T-helper 17 cell (primary cell): ENCODE measurements at places on chromosomes 6 and 20. TPM values are rescaled to one million over a fixed set of nuclear protein-coding genes. Genes with fewer than 3 reads are reported as not detected.

DNA sequence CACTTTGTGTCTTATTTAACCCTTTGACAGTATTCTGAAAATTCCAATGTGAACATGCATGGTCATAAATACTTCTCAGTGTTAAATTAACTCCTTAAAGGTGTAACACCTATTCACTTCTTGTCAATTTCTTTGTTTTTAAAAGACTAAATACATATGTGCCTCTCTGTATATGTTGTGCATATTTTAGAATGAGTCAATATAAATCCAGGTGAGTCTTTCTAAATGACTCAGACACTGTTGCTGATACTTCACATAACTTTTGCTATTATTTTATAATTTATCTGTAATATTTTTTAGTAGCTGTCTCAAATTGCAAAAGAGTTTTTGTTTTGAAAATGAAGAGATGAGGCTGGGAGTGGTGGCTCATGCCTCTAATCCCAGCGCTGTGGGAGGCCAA is 36.0 kb downstream of the TIAM2 start:
- DNase-seq = no peak

DNA sequence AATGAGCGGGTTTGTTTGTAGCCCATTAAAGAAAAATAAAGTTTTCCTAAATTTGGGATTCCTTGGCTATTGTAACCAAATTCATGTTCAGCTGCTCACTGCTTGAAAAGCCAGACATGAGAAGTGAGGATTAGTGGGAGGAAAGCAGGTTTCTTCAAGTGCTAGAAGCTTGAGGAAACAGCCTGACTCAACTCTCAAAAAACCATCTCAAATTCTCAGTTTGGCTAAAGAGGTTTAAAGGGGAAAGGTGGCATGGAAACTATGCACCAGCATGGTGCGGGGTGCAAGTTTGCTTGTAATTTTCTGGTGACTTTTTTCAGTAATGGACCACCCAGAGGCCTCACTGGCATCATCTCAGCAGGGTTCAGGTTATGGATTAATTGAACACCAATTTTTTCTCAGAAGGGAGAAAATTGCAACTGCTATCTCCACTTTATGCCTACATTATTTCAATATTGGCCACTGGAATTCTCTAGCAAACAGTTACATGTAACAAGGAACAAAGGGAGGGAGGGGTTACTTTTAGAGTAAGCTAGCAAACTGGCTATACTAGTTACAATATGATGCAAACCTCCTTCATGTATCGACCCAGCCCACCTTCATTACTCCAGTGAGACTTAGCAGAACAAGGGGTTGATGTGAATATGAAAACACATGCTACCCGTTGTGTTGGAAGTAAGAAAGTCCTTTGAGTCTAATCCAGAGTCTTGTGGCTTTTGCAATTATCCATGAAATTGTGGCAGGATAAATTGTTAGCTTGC is 85.0 kb upstream of the IFNGR1 start:
- DNase-seq = no peak

GRCh38 chr6:105485456-105485855 is 82.6 kb upstream of the PREP start:
- DNase-seq = no peak

- no peak for DNase-seq
Measured at GRCh38 chr6:131160254-131160758, 25.0 kb downstream of the AKAP7 start.

DNA sequence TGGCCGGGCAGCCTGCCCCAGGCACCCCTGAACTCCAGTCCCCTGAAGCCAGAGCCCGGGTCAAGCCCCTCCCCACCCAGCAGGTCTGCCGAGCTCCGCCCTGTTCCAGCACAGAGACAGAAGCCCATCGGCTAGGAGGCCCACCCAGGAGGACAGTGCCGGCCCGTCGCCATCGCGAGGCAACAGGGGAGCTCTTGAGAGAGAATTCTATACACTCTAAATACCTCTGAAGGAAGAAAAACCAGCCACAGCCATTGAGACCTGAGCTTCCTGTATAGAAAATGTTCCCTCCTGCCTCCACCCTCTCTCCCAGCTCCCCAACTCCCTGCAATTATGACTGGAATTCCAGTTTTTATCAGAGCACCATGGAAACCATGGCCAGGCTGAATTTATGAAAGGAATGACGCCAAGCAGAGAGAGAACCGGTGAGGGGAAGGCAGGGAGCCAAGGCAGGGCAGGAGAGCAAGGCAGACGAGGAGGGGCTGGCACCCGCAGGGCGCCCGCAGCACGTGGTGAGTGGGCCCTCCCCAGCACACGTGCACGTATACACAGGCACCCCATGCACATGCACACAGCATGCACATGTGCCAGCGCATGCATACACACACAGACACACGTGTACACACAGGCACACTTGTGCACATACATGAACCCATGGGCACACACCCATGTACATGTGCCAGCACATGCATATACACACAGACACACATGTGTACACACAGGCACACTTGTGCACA is 27.6 kb upstream of the MRGBP start:
- DNase-seq = no peak

DNA sequence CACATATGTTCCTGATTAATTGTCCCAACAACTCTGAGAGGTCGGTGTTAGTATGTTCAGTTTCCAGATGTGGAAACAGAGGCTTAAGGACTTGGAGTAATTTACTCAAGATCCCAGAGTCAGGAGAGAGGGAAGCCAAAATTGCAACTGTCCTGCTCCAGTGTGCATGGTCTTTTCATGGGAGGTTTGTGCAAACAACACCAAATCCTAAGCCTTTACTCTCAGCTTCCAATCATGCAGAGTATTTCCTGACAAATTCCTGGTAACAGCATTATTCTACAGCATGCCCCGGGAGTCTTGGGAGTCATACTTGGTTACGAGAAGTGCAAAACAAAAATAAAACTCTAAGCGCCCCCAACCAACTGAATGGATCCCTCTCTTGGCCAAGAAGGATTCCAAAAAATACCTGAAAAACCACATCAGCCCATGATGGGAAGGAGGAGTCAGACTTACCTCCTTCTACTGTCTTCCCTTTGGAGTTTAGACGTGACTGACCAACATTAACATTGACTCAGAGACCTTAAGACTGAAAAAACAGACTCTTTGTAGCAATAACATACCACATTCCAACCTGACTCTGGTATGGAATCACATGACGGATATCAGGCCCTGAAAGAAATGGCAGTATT is 30.8 kb upstream of the PPP1R3G start:
- no peak for DNase-seq

- DNase-seq = no peak
Measured at GRCh38 chr6:121619987-121620740, 184.7 kb downstream of the GJA1 start.

DNA sequence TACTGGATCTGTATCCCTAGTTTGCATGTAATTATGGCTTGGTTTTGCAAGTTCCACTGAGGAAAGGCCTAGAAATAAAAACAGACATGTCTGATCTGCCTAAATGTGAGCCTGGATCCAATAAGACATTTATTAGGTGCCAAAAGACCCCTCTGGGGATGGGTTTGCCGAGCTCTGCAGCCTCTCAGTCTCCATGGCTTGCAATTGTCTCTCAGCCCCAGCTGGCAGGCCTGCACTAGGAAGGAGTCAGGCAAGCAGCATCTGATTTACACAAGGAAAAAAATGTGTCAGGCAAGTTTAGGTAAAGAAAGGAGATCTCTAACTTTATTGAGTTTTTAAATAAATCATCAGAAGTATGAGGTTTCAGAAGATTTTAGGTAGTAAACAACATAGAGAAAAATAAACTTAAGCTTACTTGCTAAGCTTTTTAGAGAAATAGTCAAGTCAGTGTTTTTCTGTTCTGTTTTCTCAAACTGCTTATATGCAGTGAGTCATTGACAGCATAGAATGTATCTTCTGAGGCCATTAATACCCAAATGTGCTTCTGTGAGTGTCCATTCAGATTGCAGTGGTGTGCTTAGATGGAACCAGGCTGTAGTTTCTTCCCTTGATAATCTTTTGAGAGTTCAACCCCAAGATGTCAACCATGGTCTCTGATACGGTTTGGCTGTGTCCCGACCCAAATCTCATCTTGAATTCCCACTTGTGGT is 121.0 kb downstream of the FHL5 start:
- no peak for DNase-seq

DNA sequence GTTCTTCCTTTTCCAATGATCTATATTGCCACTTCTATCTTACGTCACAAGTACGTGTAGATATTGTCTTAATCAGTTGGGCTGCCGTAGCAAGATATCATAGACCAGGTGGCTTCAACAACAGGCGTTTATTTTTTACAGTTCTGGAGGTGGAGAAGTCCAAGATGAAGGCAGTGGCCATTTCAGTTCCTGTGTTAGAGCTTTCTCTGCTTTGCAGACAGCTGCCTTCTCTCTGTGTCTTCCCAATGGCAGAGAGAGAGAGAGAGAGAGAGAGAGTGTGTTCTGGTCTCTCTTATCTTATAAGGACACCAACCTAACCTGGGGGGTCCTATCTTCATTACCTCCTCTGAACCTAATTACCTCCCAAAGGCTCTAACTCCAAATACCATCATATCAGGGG is 8.3 kb downstream of the HSF2 start:
- no peak for DNase-seq

- DNase-seq = no peak
Measured at GRCh38 chr6:167047554-167047953, 48.4 kb downstream of the CEP43 start.

DNA sequence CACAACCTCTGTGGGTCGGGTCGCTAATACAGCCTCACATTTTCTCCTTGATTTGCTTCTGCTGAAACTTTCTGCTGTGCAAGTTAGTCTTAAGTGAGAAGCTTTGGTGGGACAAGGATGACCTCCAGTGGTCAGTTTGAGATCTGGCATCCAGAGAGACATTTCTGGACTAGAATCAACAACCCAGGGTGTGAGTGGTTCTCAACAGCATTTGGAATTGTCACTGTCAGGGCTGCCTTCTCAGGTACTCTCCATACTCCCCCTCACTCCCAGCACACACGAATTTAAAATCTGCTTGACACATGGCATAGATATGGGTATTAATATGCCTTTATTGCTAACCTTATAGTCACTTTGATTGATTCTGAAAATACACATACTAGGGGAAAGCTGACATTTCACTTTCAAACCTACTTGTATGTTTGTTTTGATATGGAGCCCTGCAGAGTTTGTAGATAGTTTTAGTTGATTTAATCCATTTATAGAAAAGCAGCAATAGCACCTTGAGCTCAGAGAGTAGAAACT is 13.2 kb downstream of the OTOR start:
- DNase-seq = no peak

- DNase-seq = no peak
Measured at GRCh38 chr6:16741112-16742016, 19.9 kb downstream of the ATXN1 start.

- no peak for DNase-seq
Measured at GRCh38 chr6:39362487-39362865, 40.0 kb upstream of the KCNK16 start.

- DNase-seq = no peak
Measured at GRCh38 chr6:75691012-75691411, 58.0 kb upstream of the MYO6 start.

DNA sequence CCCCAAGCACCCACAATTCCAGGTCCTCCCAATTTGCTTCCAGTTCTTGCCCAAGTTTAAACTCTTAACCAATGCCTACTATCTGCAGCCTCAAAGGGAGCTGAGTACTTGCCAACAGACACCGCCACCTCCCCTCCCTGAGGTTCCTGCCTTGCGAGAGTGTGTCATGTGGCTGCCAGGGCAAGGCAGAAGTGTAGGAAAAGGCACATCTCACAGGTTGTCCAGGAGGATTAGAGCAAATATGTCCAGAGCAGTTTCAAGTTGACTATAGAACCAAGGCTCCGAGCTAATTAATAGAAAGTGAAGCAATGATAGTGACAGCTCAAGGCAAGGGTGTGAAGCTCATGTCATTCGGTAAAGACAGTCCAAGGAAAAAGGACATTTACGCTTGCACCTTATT is 127.8 kb downstream of the ATXN1 start:
- no peak for DNase-seq

DNA sequence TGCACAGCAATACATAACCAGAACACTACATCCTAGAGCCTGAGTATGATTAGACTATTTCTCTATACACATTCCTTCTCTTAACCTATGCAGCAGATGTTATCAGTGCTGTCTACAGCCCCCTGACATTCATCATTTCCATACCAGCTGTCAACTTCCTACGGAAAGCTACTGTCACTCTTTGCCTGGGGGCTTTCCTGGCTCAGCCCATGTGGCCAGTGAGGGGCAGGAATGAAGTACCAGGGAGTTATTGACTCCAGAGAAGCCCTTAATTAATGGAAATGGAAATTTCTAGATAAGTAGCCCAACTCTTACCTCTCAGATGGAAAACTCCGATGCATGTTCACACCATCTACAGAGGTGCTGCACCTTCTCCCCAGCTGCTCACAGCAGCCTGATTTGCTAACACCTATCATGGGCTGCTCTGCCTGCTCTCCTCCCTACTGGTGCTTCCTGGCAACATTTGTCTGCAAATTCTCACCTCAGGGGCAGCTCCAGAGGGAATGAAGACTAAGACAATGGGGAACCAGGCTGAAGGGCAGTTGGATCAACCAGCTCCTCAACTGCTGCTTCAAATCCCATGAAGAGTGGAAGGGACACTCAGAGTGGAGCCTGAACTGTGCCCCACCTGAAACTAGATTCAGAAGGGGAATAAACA is 59.6 kb downstream of the LINC00237 start:
- DNase-seq = no peak

- no peak for DNase-seq
Measured at GRCh38 chr6:137351890-137352289, 132.7 kb upstream of the IFNGR1 start.

GRCh38 chr6:42967228-42967627 is 6.7 kb downstream of the GNMT start:
- no peak for DNase-seq

DNA sequence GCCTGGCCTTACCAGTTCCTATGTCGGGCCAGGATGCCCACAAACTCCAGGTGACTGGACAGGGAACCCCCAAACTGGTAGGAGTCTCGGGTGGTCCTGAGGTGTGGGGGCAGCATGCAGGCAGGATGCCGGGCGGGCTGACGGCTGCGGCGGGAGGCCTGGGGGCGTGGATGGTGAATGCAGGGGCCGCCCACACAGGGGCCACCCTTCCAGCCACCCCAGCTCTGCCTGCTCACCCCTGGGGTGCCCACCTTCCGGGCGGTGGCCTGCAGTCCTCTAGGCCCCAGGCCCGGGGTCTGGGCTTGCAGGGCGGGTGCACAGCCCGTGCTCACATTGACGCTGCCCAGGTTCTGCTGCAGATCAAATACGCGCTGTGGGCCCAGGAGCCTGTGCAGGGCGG is 8.4 kb downstream of the ADRM1 start:
- no peak for DNase-seq

GRCh38 chr6:45558858-45559257 is 181.1 kb upstream of the SUPT3H start:
- no peak for DNase-seq

- no peak for DNase-seq
Measured at GRCh38 chr6:135162678-135163439, 18.2 kb upstream of the MYB start.

GRCh38 chr6:18823782-18824386 is 436.7 kb downstream of the RNF144B start:
- no peak for DNase-seq

- no peak for DNase-seq
Measured at GRCh38 chr6:54284161-54284860, 23.9 kb upstream of the TINAG start.

Gene TBC1D7
- total RNA-seq = 9.1 TPM

Gene DLK2
- total RNA-seq = 0.89 TPM

Gene MTFR2
- 2.9 TPM for total RNA-seq

Gene C6orf163
- total RNA-seq = 2.4 TPM

Gene EPB41L1
- 0.40 TPM for total RNA-seq

Gene ESR1
- 2.4 TPM for total RNA-seq

Gene FAXC
- total RNA-seq = not detected

Gene FKBP5
- total RNA-seq = 60.8 TPM

Gene WDR46
- 38.6 TPM for total RNA-seq
